ENCODE measurements at places on chromosomes 2 and 18. TPM values are rescaled to one million over a fixed set of nuclear protein-coding genes. Genes with fewer than 3 reads are reported as not detected.

GRHL1 gene
- 11.7 TPM for total RNA-seq

COLEC11 gene
- not detected for total RNA-seq

- no peak overlapping the region for H3K27ac ChIP-seq
- no peaks in the 10 kb centered on the region for H3K27me3 ChIP-seq
- DNase-seq: no peak
- H3K4me1 ChIP-seq: peaks cover 10% of the 10 kb centered on the region
- H3K4me3 ChIP-seq: no peak overlapping the region
Observed at GRCh38 chr2:165112789-165113188, 91.1 kb downstream of the SCN3A start.

- H3K27me3 ChIP-seq: no peaks in the 10 kb centered on the region
- H3K27ac ChIP-seq: peak overlapping the region; percentile 31
- H3K36me3 ChIP-seq: no peaks in the 10 kb centered on the region
Observed at GRCh38 chr2:132581991-132582738, 87.8 kb downstream of the LYPD1 start.

EDAR gene
- not detected for total RNA-seq

GRCh38 chr2:42026272-42026671 lies 21.5 kb upstream of the PKDCC start:
- no peak overlapping the region for H3K27ac ChIP-seq
- peaks cover 48% of the 10 kb centered on the region for H3K27me3 ChIP-seq
- no peaks in the 10 kb centered on the region for H3K36me3 ChIP-seq
- no peak overlapping the region for H3K4me3 ChIP-seq
- DNase-seq: no peak

- H3K4me1 ChIP-seq: peaks cover 11% of the 10 kb centered on the region
- H3K27ac ChIP-seq: no peak overlapping the region
- H3K4me3 ChIP-seq: no peak overlapping the region
- no peak for DNase-seq
- no peaks in the 10 kb centered on the region for H3K36me3 ChIP-seq
Observed at GRCh38 chr2:176174382-176174823, 14.1 kb upstream of the HOXD1 start.

- H3K36me3 ChIP-seq: no peaks in the 10 kb centered on the region
- peaks cover 80% of the 10 kb centered on the region for H3K27me3 ChIP-seq
- no peak for DNase-seq
- H3K27ac ChIP-seq: no peak overlapping the region
Observed at GRCh38 chr18:48391868-48392267, 17.3 kb downstream of the ZBTB7C start.

ARHGAP15 gene
- total RNA-seq: 1.2 TPM

SPDYA gene
- 2.0 TPM for total RNA-seq

DNA sequence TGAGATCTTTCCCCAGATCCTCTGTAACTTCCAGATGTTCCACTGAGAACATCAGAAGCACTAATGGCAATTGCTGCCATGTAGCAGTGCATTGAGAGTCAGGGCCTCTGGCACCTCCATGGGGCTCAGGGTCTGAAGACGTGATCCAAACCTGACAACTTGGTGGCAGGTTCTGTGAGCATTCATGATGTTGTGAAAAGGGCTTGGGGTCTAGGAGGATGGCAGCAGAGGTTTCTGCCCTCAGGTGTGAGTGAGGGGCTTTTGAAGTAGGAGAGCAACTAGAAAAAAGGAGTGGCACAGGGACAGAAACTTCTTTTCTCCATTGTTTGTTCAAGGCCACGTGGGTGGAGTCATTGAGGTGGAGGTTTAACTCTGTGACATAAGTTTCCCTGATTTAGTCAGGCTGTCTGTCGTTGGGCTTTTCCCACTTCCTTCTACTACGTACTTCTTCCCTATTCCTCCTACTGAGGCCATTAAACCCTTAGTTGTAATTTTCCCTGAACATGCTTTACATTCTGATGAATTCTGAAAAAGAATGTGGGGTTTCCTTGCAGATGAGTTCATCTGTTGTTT lies 13.1 kb downstream of the CFLAR start:
- H3K27ac ChIP-seq: peak overlapping the region; percentile 99
- H3K4me1 ChIP-seq: peaks cover 66% of the 10 kb centered on the region
- DNase-seq: peak; percentile 80
- no peaks in the 10 kb centered on the region for H3K27me3 ChIP-seq

GRCh38 chr18:54204883-54205282 lies 19.6 kb downstream of the MBD2 start:
- H3K4me3 ChIP-seq: no peak overlapping the region
- H3K27ac ChIP-seq: no peak overlapping the region
- no peaks in the 10 kb centered on the region for H3K27me3 ChIP-seq
- no peak for DNase-seq
- H3K36me3 ChIP-seq: peaks cover 13% of the 10 kb centered on the region
- peaks cover 27% of the 10 kb centered on the region for H3K4me1 ChIP-seq

DNA sequence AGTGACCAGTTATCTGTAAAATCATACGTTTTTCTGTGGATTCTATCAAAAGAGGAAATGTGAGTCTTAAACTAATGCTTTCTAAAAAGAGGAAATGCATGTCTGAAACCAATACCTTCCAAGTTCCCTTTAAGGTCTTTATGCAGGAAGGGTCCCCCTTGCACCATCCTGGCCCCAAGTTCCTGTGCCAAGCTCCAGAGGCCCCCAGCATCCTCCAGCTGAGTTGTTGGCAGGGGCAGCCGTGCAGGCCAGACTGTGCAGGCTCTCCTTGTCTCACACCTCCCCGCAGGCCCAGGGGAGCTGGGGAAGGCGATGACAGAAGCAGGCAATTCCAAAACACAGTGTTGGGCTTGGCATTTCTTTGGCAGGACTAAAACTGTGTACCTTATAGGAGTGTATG lies 39.2 kb downstream of the DPYSL5 start:
- peaks cover 78% of the 10 kb centered on the region for H3K27me3 ChIP-seq
- H3K4me3 ChIP-seq: no peak overlapping the region
- no peaks in the 10 kb centered on the region for H3K4me1 ChIP-seq
